ENCODE measurements at places on chromosomes 3 and 15.

DNA sequence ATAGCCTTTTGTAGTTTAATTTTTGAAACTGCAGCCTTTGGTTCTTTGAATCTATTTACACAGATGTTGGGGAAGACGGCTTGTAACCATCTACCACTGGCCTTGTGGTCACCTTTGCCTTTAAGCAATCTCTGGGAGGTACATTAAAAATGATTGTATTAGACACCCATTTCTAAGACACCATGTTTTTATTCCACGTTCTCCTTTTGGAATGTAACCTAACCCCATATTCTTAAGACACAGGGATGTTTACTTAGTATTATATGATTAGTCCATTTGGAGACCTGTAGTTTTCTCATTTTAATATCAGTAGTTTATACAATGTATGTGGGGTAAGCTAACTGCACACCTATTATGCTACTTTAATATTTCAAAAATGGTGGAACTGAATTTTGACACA lies 175.1 kb upstream of the PLSCR5 start:
- no peak for DNase-seq

DNA sequence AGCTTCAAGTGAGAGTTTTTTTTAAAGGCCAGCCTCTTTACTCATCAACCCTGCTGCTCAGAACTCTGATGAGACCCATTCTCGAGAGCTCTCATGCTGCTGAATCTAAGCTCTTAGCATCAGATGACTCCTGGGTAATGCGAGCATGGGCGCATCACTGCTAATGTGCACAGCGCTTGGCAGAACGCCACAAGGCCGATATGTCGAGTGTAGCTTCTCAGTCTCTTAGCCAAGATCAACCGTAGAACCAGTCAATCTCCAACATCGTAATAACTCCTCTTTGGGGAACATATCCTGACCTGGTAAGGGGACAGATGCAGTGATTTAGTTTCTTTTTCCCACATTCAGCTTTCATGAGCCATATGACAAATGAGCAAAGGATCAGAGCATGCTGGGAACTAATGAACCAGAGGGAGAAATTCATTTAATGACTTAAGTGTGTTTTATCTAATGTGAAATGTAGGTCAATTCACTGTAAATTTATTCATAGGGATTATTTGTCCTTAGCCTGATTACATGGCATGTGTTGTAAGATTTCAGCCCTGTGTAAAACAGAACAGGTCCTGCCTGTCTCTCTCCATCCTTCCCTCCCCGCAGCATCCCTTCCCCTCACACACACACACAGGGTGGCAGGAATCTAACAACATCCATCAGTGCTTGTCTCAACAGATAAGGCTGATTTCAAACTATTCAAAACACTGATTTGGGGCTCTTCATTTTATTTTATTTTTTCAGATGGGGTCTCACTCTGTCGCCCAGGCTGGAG lies 195.4 kb upstream of the C2CD4B start:
- DNase-seq, result no peak

DNA sequence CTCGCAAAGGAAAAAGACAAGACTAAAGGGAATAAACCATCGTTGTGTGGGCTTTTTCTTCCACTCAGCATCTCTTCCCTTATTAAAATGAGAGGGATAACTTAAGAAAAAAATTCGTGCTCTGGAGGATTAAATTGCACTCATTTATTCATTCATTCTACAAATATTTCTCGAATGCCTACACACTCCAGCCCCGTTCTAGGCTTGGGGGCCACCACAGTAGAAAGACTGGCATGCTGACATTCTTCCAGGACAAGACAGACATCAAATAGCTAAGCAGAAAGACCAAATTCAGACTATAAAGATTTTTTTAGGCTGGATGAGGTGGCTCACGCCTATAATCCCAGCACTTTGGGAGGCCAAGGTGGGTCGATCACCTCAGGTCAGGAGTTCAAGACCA lies 65.3 kb upstream of the IL12A start:
- DNase-seq, result no peak

- no peak for DNase-seq
Measured at GRCh38 chr3:71779674-71780377, 5.1 kb downstream of the PROK2 start.

DNA sequence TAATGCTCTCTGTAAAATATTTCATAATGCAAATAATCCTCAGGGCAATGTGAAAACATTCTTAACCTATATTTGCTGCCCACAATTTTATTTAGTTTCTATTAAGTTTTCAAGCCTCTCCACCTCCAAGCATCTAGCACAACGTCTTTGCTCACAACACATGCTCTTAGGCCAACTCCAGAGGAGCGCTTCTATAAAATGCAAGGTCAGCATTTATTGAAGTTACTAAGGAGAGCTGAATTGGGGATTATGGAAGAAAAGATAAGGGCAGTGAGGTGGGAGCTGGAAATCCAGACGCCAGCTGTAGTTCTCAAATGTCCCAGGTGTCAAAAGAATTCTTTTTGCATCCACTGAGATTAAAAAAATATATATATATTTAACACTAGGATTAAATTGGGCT lies 996 bp downstream of the RABL3 start:
- no peak for DNase-seq

GRCh38 chr3:50418850-50419249 lies 59.5 kb upstream of the TMEM115 start:
- no peak for DNase-seq

DNA sequence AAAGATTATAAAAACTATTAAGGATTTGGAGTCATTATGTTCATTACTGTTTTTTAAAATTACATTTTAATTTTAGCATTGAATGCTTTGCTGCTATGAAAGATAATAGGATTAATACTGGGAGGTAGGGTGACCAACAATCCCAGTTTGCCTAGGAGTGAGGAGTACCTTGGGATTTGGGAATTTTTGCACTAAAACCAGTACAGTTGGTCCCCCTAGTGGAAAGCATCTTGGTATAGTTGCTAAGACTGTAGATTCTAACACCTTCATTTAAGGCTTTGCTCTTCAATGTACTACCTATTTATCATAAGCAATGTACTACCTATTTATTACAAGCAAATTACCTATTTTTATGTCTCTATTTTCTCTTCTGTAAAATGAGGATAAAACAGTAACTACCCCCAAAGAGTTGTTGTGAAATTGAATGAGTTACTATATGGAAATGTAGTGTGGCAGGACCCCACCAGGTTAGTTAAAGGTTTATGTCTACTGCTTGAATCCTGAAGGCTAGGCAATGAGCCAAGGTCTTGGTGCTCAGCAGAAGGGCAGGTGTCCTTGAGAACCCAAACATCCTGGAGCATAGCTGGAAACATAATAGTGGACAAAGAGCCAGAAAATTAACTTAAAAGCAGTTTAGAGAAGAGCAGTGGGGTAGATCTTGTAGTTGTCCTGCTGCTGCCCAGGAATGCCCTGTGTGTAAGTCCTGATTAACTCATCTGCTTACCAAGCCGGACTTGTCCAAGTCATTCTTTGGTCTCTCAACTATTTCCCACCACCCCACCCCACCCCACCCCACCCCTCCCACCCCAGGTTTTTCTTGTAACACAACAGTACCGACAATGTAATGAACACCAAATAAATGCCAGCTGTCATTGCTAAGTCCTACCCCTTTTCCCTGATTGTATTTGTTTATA lies 49.2 kb upstream of the NMD3 start:
- DNase-seq, result no peak

DNA sequence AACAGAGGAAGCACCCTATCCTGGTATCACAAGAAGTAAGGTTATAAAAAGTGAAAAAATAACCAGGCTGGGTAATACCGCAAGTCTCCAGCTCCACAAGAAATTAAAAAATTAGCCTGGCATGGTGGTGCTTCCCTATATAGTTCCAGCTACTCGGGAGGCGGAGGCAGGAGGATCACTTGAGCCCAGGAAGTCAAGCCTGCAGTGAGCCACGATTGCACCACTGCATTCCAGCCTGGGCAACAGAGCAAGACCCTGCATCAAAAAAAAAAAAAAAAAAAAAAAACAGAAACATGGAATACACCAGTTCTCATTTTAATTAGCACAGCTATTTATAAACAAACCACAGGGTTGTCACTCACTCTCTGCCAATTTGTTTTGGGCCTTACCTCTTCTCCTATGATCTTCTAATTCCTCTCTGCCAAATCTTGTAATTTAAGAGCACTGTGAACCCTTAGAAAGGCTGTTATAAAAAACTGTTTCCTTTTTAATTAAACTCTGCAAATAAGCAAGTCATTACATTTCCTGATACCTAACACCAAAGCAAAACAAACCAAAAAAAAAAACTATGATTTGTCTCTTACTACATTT lies 22.6 kb downstream of the DCUN1D1 start:
- DNase-seq, result no peak

GRCh38 chr3:42612928-42613327 lies 12.4 kb downstream of the NKTR start:
- no peak for DNase-seq

- DNase-seq, result no peak
Measured at GRCh38 chr3:54756330-54756731, 171.5 kb downstream of the LRTM1 start.

DNA sequence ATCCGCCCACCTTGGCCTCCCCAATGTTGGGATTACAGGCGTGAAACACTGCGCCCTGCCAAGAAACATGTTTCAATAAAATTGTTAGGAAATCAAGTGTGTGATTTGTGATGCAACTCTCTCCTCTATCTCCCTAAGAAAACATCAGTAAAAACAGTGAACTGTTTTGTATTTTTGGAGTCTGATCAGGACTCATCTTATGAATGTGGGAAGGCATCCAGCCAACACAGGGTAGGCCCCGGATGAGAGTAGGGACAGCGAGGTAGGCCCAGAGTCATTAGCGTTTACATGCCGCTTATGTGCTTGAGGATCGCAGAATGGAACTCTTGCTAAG lies 884 bp upstream of the GLYCTK start:
- DNase-seq, result peak; percentile 24

GRCh38 chr3:16252243-16252978 lies 12.3 kb downstream of the DPH3 start:
- no peak for DNase-seq

DNA sequence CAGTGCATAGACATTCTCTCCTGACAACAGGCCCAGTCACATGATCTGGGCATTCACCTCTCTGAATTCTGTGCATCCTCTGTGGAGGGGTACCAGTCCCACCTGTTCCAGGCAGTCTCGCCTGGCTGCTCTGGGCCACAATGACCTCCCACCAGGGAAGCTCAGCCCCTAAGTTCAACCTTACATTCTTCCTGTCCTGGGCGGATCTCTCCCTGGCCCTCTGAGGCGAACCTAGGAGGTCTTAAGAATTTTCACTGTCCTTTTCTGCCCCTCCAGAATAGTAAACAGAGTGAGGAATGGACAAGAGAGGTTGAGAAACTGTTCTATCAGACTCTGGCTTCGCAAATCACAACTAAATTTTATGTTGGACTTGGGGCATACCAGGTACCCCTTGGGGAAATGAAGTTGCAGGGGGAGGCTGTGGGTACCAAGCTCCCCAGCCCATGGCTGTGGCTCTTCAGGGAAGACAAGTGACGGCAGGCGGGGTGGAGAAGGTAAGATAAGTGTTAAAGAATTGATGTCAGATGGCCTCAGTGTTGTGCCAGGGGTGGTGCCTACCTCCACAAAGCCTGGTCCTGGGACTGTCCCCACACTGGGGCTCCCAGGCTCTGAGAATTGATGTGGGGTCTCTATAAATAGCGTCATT lies 5.3 kb downstream of the SCN5A start:
- DNase-seq, result peak; percentile 9

- no peak for DNase-seq
Measured at GRCh38 chr3:32313723-32314473, 75.4 kb downstream of the CMTM8 start.

DNA sequence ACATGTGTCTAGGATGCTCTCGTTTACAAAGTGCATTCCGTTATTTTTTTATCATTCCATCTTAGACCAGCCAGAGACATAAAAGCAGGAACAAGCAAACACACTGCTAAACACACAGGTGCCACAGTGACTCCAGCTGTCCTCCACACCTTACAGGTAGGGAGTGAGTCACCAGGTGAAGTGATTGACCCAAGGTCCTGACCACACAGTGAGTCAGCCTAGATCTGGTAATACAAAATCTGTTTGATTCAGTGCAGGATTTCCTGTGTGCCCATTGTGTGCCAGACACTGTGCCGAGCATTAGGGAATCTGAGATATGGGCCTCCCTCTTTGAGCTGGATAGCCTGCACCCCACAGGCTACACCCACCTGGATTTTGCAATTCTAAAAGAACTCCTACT lies 16.7 kb upstream of the BFSP2 start:
- no peak for DNase-seq

DNA sequence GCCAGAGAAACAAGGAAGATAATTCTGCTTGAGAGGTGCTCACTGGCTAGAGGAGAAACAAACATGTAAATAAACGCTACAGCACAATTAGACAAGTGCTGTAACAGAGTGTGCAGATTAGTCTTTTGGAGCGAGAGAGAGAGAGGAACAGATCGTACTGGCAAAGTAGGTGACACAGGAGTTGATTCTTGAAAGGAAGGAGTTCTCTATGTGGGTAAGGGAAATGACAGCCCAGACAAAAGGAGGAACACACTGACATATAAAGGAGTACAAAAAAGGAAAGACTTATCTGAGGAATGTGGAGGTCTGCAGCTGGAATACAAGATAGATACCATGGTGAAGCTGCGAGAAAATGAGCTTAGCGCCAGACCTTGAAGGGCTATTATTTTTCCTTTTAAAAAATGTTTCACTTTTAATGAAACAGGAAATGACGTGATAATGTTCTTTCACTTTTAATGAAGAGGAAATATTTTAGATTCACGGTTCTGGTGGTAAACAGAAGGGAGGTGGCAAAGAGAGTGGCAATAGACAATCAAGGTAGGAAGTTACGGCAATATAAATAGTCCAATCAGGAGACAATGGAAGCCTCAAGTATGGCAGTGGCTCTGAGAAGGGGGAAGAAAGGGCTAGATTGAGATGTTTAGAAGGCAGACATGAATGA lies 202.9 kb downstream of the VPS13C start:
- no peak for DNase-seq

DNA sequence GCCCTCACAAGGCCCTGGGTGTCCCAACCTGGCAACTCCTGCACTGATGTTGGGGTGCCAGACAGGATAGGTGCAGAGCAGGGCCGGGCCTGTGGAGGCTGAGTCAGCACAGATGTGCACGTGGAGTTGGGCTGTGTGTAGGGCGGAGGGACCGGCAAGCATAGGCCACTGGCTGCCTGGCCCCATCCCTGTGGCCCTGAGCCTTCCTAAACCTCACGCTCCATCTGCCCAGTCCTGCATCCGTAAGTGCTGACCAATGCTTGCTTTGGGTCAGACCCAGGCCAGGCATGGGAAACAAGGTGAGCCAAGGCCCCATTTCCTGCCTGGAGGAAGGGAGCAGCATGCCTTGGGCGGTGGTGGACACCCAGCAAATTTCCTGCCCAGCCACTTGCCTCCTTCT lies 5.8 kb upstream of the IQSEC1 start:
- no peak for DNase-seq

- peak; percentile 50 for DNase-seq
Measured at GRCh38 chr15:57640930-57641682, 49.4 kb downstream of the MYZAP start.

DNA sequence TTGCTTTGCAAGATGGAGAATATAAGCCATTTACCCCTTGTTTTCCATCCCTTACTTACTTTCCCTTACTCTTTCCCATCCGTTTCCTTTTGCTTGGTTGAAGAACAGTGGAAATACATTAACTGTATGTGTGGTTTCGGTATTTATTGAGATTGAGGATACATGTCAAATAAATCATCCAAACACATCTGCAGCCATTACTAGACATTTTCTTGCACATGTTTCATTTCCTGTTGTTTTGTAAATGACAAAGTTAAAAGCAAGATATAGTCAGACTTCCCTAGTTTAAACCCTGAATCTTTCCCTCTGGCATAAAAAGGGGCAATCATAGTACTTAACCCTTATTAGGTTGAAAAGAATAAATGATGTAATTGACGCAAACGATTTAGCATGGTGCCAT lies 82.1 kb upstream of the BCHE start:
- DNase-seq, result no peak

All from D341Med (cell line).